Nucleus accumbens (tissue), 56 donors: ENCODE measurements at places on chromosomes 5 and 9.

DNA sequence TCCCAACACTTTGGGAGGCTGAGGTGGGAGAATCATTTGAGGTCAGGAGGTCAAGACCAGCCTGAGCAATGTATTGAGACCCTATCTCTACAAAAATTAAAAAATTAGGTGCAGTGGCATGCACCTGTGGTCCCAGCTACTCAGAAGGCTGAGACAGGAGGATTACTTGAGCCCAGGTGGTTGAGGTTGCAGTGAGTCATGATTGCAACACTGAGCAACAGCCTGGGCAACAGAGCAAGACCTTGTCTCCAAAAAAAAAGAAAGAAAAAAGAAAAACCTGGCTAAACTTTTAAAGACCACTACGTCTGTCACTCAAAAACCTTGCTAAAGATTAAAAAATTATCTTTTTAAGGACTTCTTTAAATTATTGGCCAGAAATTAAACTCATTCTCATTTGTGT lies 59.8 kb upstream of the ABCA1 start:
- DNase-seq: no peak

DNA sequence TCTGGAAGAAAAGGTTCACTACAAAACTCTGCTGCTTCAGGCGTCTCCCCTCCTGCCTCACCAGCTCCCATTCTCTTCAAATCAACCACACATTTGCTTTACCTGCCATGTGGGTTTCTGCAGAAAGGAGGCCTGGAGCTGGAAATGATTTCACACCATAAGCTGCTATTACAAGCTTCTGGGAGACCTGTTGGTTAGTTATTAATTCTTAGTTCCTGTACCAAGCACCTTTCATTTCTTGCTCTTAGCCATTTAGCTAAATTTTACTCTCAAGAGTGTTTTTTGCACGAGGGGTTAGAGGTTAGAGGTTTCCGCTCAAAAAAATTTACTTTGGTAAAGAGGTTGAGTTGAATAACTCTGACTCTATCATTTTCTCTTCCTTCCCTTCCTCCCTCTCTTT lies 70.3 kb downstream of the MAP1B start:
- DNase-seq: no peak

- DNase-seq: no peak
Observed at GRCh38 chr5:108924457-108924961, 176.8 kb downstream of the FER start.

GRCh38 chr9:92947268-92948037 lies at the start of gene FGD3:
Gene FGD3, plus strand, starts transcription at chr9:92947523. Its CDS starts 28,734 bp downstream, at chr9:92976257.
- no peak for DNase-seq
